Progenitor cell of endocrine pancreas (in vitro differentiated cells): ENCODE measurements at places on chromosomes 7 and 10. TPM values are rescaled to one million over a fixed set of nuclear protein-coding genes. Genes with fewer than 3 reads are reported as not detected.
A peak's percentile ranks its signal among the peaks of the same experiment; 100 is the strongest.

The NPTX2 gene
- total RNA-seq = 0.14 and 0.31 TPM in 2 replicates

The ASAH2 gene
- 6.1 and 6.6 TPM in 2 replicates for total RNA-seq

DNA sequence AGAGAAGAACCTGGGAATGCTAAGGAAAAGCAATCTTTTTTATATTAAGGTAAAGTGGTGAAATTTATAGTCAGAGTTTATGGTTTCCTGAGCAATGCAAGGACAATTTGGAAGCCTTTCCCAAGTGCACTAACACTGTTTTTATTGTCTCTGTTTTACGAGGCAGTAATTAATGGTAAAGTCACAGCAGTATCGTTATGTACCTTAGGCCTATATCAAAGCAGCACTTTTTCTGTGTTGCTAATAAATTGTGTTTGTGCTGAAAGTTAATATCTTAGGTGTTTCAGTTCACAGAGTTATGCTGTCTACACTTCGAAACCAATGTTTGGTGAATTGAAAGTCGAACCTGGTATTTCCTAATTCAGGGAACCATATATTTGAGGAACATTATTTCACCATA lies 19.2 kb downstream of the OIT3 start:
- peaks cover 12% of the 10 kb centered on the region for H3K36me3 ChIP-seq
- H3K4me1 ChIP-seq = no peaks in the 10 kb centered on the region
- no peak overlapping the region for H3K27ac ChIP-seq
- no peak overlapping the region for H3K4me3 ChIP-seq

GRCh38 chr10:57955076-57955475 lies 312.6 kb downstream of the IPMK start:
- H3K4me3 ChIP-seq = no peak overlapping the region
- H3K27me3 ChIP-seq = no peaks in the 10 kb centered on the region
- no peaks in the 10 kb centered on the region for H3K36me3 ChIP-seq

GRCh38 chr7:29084832-29085231 lies 61.5 kb downstream of the CPVL start:
- H3K36me3 ChIP-seq = no peaks in the 10 kb centered on the region
- H3K4me3 ChIP-seq = no peak overlapping the region
- H3K4me1 ChIP-seq = peaks cover 2% of the 10 kb centered on the region
- H3K27me3 ChIP-seq = no peaks in the 10 kb centered on the region
- H3K27ac ChIP-seq = no peak overlapping the region

- peaks cover 9% of the 10 kb centered on the region for H3K4me1 ChIP-seq
- no peaks in the 10 kb centered on the region for H3K36me3 ChIP-seq
- H3K27me3 ChIP-seq = peaks cover 9% of the 10 kb centered on the region
- H3K4me3 ChIP-seq = no peak overlapping the region
- no peak for DNase-seq
- H3K27ac ChIP-seq = no peak overlapping the region
Measured at GRCh38 chr7:106127984-106128780, 16.1 kb upstream of the SYPL1 start.

The RNF32 gene
- 1.6 and 2.8 TPM in 2 replicates for total RNA-seq

GRCh38 chr7:158396301-158396905 lies 191.2 kb downstream of the PTPRN2 start:
- no peak overlapping the region for H3K4me3 ChIP-seq
- H3K36me3 ChIP-seq = peaks cover 3% of the 10 kb centered on the region
- DNase-seq = no peak
- H3K27ac ChIP-seq = peak overlapping the region; percentile 27
- peaks cover under 1% of the 10 kb centered on the region for H3K27me3 ChIP-seq

The ZFAND2A gene
- total RNA-seq = 14.1 and 16.8 TPM in 2 replicates

The ETV1 gene
- 25.2 and 27.3 TPM in 2 replicates for total RNA-seq

GRCh38 chr10:77700086-77700485 lies 62.5 kb upstream of the KCNMA1 start:
- H3K4me1 ChIP-seq = peaks cover 3% of the 10 kb centered on the region
- no peaks in the 10 kb centered on the region for H3K36me3 ChIP-seq
- no peak overlapping the region for H3K4me3 ChIP-seq
- H3K27ac ChIP-seq = no peak overlapping the region

- no peaks in the 10 kb centered on the region for H3K4me1 ChIP-seq
- H3K27me3 ChIP-seq = no peaks in the 10 kb centered on the region
- DNase-seq = no peak
- H3K27ac ChIP-seq = no peak overlapping the region
Measured at GRCh38 chr10:30284865-30285594, 64.0 kb downstream of the MTPAP start.

- H3K4me1 ChIP-seq = no peaks in the 10 kb centered on the region
- H3K27me3 ChIP-seq = no peaks in the 10 kb centered on the region
- H3K27ac ChIP-seq = no peak overlapping the region
- no peak overlapping the region for H3K4me3 ChIP-seq
- peaks cover 4% of the 10 kb centered on the region for H3K36me3 ChIP-seq
Measured at GRCh38 chr10:24645784-24646183, 77.9 kb downstream of the ARHGAP21 start.

The DYNC1I1 gene
- total RNA-seq = 1.6 and 2.6 TPM in 2 replicates

- DNase-seq = no peak
- H3K27ac ChIP-seq = no peak overlapping the region
- no peaks in the 10 kb centered on the region for H3K36me3 ChIP-seq
- no peak overlapping the region for H3K4me3 ChIP-seq
- no peaks in the 10 kb centered on the region for H3K27me3 ChIP-seq
Measured at GRCh38 chr7:46835556-46835955, 746.4 kb downstream of the TNS3 start.

GRCh38 chr7:94873239-94873638 lies 34.2 kb upstream of the PPP1R9A start:
- H3K4me3 ChIP-seq = no peak overlapping the region
- H3K27ac ChIP-seq = no peak overlapping the region
- peaks cover 2% of the 10 kb centered on the region for H3K4me1 ChIP-seq
- no peak for DNase-seq

- no peaks in the 10 kb centered on the region for H3K36me3 ChIP-seq
- no peak overlapping the region for H3K27ac ChIP-seq
- no peak for DNase-seq
- no peaks in the 10 kb centered on the region for H3K27me3 ChIP-seq
- no peak overlapping the region for H3K4me3 ChIP-seq
Measured at GRCh38 chr10:92366412-92367021, 75.5 kb downstream of the MARCHF5 start.

DNA sequence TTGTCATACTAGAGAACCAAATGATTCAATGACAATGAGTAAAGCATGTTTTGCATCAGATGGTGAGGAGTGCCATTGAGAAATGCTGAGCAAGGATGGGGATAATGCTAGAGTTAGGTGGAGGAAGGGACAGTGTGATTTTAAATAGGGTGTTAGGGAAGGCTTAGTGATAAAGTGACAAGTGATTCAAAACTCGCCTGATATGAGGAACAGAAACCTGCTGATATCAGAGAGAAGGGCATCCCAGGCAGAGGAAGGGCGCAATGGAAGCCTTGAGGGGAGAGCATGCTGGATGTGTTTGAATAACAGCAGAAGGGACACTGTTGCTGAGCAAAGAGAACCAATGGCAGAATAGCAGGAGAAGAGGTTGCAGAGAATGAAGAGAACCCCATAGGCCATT lies 196.2 kb downstream of the NRG3 start:
- H3K27ac ChIP-seq = no peak overlapping the region
- H3K36me3 ChIP-seq = no peaks in the 10 kb centered on the region
- no peak overlapping the region for H3K4me3 ChIP-seq
- H3K4me1 ChIP-seq = no peaks in the 10 kb centered on the region
- H3K27me3 ChIP-seq = no peaks in the 10 kb centered on the region

DNA sequence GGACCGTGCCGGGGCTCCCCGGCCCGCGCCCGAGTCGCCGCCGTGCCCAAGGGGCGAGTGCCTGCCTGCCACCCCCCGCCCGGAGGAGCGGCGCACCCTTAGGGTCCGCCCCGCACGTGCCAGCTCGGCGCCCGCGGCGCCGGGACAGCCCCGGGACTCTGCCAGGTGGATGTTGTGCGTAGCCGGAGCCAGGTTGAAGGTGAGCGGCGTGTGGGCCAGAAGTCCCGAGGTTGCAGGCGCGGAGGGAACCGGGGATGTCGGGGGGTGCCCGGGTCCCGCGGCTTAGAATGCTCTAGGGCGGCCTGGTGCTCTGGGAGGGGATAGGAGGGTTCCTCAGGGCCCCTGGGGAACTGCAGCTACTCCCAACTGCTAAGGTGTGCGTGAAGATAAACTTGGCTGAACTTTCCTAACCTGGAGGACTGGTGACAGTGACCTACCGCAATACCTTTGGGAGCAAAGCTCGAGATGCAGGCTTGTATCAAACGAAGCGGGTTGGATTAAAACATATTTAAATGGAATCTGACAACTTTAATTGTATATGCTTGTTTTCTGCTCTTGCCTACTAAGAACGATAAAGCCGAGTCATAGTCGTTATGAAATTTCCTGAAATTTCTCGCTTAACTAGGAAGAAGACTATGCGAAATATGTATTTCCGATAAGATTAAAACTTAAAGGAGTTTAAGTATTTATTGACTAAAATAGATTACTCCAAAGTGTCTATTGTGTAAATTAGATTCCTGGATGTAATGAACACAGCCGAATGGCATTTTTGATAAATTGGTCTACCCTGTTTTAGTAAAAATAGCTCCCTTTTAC lies at the start of gene CUX1:
TSS of gene CUX1 (plus strand) at position 156 of the 816 bp plus-strand sequence. CDS start at position 170, 14 bp downstream.
- H3K4me1 ChIP-seq = peaks cover 39% of the 10 kb centered on the region
- H3K4me3 ChIP-seq = peak within 1 kb of the TSS; percentile 82
- peaks cover 19% of the 10 kb centered on the region for H3K27me3 ChIP-seq
- DNase-seq = peak; percentile 30

DNA sequence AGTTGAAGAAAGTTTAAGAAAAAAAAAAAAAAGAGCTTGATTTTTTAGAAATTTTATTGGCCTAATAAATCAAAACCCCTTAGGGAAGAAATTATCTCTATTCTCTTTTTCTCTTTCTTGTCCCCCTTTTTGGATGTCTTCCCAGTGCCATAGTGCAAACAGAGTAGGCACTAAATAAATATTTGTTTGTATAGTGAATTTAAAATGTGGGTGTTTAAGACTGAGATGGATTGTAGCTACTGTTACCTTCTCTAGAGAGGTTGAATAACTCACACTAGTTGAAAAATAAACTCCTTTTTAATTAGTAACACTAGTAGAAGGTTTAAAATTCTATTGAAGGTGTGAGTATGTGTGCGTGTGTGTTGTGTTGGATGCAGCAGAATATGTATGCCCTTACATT lies 783.8 kb downstream of the NXPH1 start:
- no peaks in the 10 kb centered on the region for H3K36me3 ChIP-seq
- no peaks in the 10 kb centered on the region for H3K27me3 ChIP-seq
- no peaks in the 10 kb centered on the region for H3K4me1 ChIP-seq
- DNase-seq = no peak
- H3K27ac ChIP-seq = no peak overlapping the region

GRCh38 chr7:26356229-26356628 lies 64.6 kb downstream of the SNX10 start:
- no peaks in the 10 kb centered on the region for H3K27me3 ChIP-seq
- no peaks in the 10 kb centered on the region for H3K4me1 ChIP-seq
- H3K4me3 ChIP-seq = no peak overlapping the region
- no peak for DNase-seq

GRCh38 chr7:4682621-4683042 lies 537 bp downstream of the FOXK1 start:
- no peak overlapping the region for H3K27ac ChIP-seq
- H3K4me3 ChIP-seq = peak overlapping the region; percentile 82
- no peak for DNase-seq
- peaks cover 2% of the 10 kb centered on the region for H3K36me3 ChIP-seq
